Aorta (tissue), 5 donors: ENCODE measurements at places on chromosomes 3 and 15. TPM values are rescaled to one million over a fixed set of nuclear protein-coding genes. Genes with fewer than 3 reads are reported as not detected.

DNA sequence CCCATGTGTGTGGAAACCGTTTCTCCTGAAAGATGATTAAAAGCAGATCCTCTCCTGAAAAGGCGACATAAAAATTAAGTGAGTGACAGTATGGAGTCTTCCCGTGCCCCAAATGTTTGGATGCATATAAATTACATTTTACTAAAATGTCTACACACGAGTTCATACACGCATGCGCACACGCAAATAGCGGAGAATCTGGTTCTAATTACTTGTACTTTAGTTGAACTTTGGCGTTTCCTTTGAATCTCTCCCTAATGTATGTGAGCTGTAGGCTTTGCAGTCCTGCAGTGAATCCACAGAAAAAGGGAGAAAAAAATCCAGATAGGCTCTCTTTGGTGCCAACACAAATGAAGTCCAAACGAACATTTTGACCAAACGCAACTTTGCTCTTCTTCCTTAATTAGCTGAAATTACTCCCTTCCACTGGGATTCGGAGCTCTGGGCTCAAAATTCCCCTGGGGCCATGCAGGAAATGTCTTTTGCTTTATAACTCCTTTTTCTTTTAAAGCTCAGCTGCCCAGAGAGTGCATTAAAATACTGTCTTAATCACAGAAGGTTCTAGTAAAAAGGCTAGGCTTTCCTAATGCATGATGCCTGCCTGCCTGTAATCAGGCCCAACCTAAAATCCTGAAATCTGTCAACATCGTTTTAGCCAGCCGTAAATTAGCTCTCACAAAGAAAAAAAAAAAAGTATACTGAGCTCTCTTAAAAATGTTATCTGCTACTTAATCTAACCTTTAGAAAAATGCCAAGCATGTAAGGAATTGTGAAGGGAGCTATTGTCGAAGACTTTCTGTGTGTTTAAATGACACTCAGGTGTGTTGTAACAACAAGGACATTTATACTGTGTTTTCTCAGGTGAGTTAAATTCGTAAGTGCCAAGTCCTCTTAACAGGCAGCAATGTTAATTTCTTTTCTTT, 26.2 kb downstream of the RARB start:
- DNase-seq, result no peak

SH3GL3 gene
- not detected for polyA plus RNA-seq

DNA sequence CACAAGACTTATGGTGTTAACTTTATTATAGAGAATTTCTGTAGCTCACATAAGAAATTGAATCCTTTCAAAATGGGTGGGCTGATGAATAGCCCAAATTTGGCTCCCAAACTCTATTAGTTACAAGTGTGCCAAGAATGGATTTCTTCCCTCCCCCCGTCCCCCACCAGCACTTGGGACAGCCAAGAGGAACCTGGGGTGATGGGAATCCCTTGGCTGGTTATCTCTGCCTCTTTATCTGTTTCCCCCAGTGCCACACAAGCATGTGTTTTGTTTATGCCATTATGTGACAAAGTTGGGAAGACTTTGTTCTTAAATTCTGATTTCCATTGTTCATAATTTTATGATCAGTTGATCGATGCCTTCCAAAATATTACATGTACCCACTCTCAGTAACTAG, 28.3 kb downstream of the CMSS1 start:
- DNase-seq, result no peak

- DNase-seq, result no peak
These were observed 73.9 kb upstream of the PRICKLE2 start for GRCh38 chr3:64299206-64299605.

- DNase-seq, result no peak
These were observed 68.2 kb downstream of the RAB7A start for GRCh38 chr3:128794067-128794768.
